ENCODE measurements at places on chromosomes 6 and 20.

DNA sequence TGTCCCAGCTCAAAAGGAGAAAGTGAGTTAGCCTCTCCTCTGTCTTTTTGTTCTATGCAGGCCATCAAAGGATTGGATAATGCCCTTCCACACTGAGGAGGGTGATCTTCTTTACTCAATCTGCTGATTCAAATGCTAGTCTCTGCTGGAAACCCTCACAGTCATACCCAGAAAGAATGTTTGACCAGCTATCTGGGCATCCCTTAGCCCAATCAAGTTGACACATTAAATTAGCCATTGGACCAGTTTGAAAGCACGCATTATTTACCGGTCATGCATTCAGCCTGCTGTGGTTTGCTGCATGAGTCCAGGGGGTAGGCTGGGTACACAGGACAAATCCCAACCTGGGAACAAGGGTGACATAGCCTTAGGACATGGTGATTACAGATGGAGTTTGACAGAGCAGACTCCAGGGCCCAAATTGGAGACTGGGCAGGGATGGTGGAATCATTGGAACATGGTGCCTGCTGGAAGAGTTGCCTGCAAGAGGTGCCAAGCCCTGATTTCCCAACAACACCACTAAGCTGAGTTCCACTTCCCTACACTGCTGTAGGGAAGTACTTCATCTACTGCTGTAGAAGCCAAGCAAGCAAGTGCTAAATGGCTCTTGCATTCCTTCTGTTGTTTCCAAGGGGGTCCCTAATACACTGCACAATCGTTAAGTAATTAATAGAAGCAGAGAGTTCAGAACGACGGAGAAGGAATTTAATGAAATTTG, 87.7 kb downstream of the RNF182 start:
- DNase-seq, result no peak

GRCh38 chr6:146077992-146078391, 49.1 kb downstream of the GRM1 start:
- no peak for DNase-seq

DNA sequence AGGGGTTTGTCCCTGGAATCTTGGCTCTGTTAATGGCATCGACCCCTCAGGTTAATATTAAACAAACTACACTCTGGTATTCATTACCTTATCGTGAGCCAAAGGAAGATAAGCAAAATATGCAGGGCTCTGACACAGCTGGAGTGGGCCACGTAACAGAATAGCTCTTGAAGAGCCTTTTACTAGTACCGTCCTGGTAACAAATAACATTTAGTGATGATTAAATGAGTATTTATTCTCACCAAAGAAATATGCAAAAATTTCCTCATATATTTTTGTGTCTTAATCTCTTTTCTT, 20.1 kb upstream of the UTRN start:
- DNase-seq, result no peak

DNA sequence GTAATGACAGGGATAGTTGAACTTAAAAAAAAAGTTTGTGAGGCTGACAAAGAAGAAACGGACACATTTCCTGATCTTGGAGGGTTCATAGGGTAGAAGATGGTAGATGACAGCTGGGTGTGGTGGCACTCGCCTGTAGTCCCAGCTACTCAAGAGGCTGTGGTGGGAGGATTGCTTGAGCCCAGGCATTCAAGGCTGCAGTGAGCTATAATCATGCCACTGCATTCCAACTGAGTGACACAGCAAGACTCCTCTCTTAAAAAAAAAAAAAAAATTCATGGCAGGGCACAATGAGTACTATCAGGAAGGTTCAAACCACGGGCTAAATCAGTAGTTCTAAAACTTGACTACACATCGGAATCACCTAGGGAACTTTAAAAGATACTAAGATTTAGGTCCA, 2.0 kb upstream of the MICA start:
- DNase-seq, result no peak

DNA sequence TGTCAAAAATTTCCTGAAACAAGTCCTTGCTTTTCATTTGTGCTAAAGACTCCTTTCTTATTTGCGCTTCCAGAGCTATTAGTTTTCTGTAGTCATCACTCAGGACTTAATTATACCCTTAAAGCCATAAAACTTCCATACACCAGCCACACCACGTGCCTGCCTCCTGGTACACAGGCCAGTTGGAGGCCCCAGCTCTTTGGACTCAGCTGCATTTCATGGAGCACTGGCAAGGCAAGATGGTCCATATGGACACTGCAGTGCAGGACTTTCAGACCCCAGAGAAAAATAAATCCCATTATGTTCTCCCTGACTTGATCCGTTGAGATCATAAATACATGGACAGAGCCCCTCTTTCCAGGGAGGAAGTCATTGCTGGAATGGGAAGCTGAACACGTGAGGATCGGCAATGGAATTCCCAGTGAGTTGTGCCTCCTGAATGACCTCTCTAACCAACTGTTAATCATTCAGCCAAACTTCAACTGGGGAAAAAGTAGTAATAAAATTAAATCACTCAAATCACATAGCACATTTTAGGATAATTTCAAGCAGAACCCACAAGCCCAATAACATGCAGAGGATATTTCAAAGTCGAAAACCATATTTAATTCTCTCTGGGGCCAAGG, 173.1 kb downstream of the HACE1 start:
- DNase-seq, result no peak

DNA sequence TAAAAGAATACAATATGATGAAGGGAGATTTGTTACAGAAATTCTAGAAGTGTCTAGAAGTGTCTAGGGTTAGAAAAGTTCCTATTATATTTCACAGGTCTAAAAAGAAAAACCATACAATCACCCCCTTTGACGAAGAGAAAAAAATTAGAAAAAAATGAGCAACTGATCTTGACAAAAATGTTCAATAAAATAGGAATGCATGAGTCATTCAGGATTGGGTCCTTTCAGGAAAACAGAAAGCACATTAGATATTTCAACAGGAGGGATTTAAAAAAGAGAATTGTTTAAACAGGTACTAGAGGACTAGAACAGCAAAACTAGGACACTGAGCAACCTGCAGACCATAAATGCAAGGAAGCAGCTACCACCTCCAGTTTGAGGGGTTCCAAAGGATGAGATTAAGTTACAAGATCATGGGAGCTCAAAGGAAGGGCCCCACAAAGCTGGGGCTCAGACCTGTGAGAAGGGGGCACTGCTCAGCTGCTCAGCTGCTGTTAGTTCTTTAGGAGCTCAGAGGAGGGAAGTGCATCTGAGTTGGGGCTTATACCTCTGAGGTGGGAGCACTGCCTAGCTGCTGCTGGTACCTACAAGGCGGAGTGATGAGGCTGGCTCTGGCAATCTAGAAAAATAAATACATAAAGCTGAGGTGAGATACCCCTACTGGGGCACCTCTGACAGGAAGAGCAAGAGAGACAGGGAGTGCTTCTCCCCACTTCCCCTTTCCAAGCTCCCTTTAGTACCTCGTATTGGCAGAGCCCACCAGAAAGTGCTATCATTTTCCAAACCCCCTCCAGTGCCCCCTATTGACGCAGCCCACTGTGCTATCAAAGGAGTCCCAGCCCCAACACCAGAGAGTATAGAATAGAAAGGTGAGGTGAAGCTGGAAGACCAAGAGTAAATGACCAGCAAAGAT, 27.1 kb upstream of the BEND6 start:
- DNase-seq, result peak; percentile 23

- no peak for DNase-seq
Observed at GRCh38 chr20:63456429-63457284, 15.8 kb downstream of the KCNQ2 start.

DNA sequence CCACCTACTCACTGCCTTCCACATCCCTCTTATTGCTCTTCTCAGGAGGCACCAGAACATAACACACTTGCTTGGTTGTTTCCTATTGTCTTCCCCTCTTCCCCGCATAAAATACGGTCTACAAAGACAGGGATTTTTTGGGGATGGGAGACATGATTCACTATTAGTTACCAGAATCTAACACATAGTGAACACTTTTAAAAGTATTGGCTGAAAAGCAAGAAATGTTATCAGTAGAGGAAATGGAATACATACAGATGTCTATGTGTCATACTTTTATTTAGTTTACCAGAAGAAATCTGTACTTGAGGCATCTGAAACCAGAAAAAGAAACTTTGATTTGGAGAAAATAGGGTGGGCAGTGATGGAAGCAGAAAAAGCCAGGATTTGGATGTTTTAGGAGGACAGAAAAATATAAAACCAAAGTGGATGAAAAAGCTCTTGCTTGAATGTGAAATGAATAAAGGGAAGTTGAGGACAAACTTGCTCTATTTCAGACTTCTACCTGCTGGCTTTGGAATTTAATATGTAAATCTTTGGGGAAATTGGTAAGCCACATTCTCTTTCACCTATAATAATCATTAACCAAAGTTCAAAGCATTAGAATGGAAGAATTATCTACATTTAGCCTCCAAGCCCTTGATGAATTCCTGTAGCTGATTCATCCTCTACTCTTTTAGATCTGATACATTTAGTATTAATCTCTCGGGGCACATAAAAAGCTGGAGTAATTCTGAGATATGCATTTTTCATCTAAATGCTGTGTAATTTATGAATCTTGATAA, 82.6 kb downstream of the DOK5 start:
- no peak for DNase-seq

GRCh38 chr20:17936286-17936760, 32.3 kb downstream of the SNX5 start:
- no peak for DNase-seq

DNA sequence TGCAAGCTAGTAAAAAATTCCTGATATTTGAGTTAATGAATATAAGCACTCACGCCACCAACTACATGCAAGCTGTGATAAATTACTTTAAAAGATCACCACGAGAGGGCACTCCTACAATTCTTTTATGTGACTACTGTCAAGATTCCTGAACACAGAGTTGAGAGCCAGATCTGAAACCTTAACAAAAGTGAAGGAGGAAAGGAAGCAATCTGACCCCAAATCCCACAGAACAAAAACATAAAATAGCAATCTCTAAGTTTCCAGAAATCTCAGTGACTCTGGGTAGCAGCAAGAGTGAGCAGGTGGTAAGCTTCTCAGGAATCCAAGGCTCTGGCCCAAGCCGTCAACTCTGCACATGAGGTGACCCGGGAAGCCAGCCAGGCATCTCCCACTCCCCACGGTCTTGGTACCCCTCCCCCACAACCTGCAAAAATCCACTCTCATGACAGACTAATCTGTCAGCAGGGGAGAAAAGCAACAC, 55.1 kb downstream of the STAU1 start:
- DNase-seq, result peak; percentile 12

GRCh38 chr20:48128436-48128835, 343.2 kb upstream of the SULF2 start:
- no peak for DNase-seq

DNA sequence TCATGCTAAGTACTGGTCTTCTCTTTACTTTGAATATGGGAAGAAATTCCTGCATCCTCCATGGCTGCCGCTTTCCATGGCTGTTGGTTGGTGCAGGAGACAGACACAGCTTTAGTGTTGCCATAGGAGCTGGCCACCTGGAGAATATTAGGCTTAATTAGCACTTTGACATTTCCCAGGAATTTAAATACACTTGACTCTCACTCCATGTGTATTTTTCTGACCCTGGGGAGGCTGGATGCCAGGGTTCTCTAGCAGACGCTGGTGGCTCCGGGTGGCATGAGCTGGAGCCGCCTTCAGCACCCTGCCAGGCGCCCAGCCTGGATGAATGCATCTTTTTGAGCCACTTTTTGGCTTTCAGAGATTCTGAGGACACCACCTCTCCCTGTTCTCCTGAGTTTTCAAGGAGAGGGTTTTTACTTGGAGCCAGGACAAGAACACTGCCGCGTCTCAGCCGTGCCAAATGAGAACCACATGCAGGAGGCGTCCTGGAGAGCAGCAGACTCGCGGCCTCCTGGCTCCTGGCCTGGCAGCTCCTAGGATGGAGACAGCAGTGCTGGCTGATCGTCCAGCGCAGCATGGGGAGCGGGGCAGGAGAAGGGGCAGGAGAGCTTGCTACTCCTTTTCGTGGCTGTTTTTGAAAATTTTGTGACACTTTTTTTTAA, 258.8 kb downstream of the SMOC2 start:
- DNase-seq, result no peak
